ENCODE measurements at places on chromosomes 2 and 18. TPM values are rescaled to one million over a fixed set of nuclear protein-coding genes. Genes with fewer than 3 reads are reported as not detected.

Gene IRS1
- polyA plus RNA-seq = 15.7 TPM

Gene SP5
- 1.7 TPM for polyA plus RNA-seq

Gene APCDD1
- polyA plus RNA-seq = 431 TPM

Gene C2orf68
- polyA plus RNA-seq = 41.7 TPM

Gene SETBP1
- 23.1 TPM for polyA plus RNA-seq

Gene MAPK4
- 27.1 TPM for polyA plus RNA-seq

Gene IL1R2
- polyA plus RNA-seq = not detected

Gene ANKRD53
- 6.8 TPM for polyA plus RNA-seq

Gene HOXD11
- 0.51 TPM for polyA plus RNA-seq

Gene LAMA1
- polyA plus RNA-seq = 55.6 TPM

Gene FBXO48
- polyA plus RNA-seq = 2.2 TPM

Gene ACMSD
- 0.40 TPM for polyA plus RNA-seq

Gene FZD7
- polyA plus RNA-seq = 20.5 TPM

Gene CAMKMT
- 16.6 TPM for polyA plus RNA-seq

Gene SCN2A
- 58.6 TPM for polyA plus RNA-seq

Gene IL36B
- polyA plus RNA-seq = not detected

Gene MATN3
- polyA plus RNA-seq = 4.6 TPM

Gene CROCC2
- 3.1 TPM for polyA plus RNA-seq

Gene CAVIN2
- 10.1 TPM for polyA plus RNA-seq

Gene SCLY
- polyA plus RNA-seq = 27.0 TPM

Gene DAPL1
- not detected for polyA plus RNA-seq

Gene ITGA4
- polyA plus RNA-seq = 7.2 TPM

Gene UGT1A3
- not detected for polyA plus RNA-seq

Gene GPBAR1
- polyA plus RNA-seq = 0.36 TPM

Gene AQP12B
- 0.44 TPM for polyA plus RNA-seq

Gene RGPD3
- polyA plus RNA-seq = 0.20 TPM

Gene UCN
- 4.0 TPM for polyA plus RNA-seq

Gene LTBP1
- polyA plus RNA-seq = 22.7 TPM

Gene CFAP65
- polyA plus RNA-seq = 9.0 TPM

Gene ZAP70
- 1.9 TPM for polyA plus RNA-seq

Gene SPEG
- polyA plus RNA-seq = 84.2 TPM

Gene FTCDNL1
- polyA plus RNA-seq = 2.9 TPM

Gene SPATA3
- polyA plus RNA-seq = not detected

Gene IL36RN
- not detected for polyA plus RNA-seq

Gene POU3F3
- polyA plus RNA-seq = 52.2 TPM

Gene RRM2
- 40.3 TPM for polyA plus RNA-seq

Gene PRKRA
- polyA plus RNA-seq = 92.7 TPM

Gene CRYBA2
- polyA plus RNA-seq = 0.76 TPM

Gene TXNDC2
- 0.35 TPM for polyA plus RNA-seq

Gene ECEL1
- 80.4 TPM for polyA plus RNA-seq

Gene LOXHD1
- polyA plus RNA-seq = 0.29 TPM

Gene UNC80
- polyA plus RNA-seq = 17.6 TPM

Gene DYNC2LI1
- polyA plus RNA-seq = 47.8 TPM

Gene ACTG2
- polyA plus RNA-seq = 5.5 TPM

Gene GNAL
- polyA plus RNA-seq = 81.0 TPM

Gene SULT1C2
- polyA plus RNA-seq = 0.95 TPM

Gene FBLN7
- 10.6 TPM for polyA plus RNA-seq

Gene SERPINB4
- polyA plus RNA-seq = not detected

Gene SGPP2
- polyA plus RNA-seq = 5.2 TPM
